CD4-positive, alpha-beta T cell treated with Interferon alpha-2 for 1 hour (primary cell): ENCODE measurements at places on chromosomes 7 and 10.

- no peak for DNase-seq
These were observed 75.3 kb upstream of the GDF10 start for GRCh38 chr10:47224546-47225218.

GRCh38 chr10:70334526-70335245, 47.7 kb downstream of the LRRC20 start:
- no peak for DNase-seq

DNA sequence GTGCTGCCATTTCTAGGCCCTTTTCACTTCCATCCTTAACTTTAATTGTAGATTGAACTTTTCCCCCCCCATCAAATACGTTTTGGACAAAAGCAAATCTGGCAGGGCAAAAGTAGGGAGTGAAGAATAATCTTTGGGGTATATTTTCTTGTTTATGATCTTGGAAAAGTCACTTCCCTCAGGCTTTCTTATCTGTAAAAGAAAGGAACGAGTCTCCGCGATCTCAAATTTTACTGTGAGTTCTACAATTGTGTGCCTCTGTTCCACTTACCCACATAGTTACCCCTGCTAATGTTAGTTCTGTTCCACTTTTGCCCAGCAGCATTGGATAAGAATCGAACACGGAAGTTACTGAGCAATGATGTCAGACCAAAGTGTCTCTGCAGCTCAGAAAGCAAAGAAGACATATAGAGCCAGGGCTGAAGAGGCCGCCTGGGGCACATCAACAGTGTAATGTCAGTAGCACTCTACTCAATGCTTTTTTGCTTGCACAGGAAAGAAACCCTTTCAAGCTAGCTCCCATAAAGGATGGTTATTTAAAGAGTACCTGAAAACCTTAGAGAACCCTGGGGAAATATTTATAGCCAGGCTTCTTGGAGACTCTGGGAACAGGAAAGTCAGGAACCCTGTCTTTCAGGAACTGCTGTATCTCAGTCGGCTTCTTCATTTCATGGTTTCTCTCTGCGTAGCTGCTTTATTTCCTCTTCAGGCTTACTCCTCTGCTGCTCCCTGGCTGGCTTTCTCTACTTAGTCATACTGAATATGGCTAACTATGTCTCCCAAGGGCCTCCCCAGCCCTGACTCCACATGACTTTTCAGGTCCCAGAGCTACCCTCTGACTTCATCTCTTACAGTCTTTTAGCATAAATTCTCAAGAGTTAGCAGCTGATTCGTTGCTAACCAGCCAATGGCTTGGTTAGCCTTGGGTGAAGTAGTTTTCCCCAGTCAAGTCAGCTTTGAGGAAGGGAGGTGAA, 123.7 kb upstream of the FAM3C start:
- DNase-seq: no peak

- no peak for DNase-seq
These were observed 94.9 kb downstream of the MET start for GRCh38 chr7:116766881-116767280.

DNA sequence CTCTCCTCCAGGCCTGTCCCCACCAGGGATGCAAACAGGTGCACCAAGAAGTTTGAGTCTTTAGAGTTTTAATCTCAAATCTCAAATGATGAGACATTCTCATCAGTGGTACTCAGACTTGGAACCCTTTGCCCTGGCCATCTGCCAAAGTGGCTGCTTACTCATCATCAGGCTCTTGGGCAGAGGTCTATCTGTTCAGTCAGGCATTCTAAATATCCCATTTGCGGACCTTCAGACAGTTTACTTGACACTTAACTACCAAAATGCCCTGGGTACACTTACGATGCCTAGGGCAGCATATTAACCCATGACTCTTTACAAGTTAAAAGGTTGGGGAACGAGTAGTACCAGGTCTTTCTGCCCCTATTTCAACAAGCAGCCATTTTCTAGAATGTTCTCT, 61.2 kb upstream of the YAE1 start:
- DNase-seq: no peak

DNA sequence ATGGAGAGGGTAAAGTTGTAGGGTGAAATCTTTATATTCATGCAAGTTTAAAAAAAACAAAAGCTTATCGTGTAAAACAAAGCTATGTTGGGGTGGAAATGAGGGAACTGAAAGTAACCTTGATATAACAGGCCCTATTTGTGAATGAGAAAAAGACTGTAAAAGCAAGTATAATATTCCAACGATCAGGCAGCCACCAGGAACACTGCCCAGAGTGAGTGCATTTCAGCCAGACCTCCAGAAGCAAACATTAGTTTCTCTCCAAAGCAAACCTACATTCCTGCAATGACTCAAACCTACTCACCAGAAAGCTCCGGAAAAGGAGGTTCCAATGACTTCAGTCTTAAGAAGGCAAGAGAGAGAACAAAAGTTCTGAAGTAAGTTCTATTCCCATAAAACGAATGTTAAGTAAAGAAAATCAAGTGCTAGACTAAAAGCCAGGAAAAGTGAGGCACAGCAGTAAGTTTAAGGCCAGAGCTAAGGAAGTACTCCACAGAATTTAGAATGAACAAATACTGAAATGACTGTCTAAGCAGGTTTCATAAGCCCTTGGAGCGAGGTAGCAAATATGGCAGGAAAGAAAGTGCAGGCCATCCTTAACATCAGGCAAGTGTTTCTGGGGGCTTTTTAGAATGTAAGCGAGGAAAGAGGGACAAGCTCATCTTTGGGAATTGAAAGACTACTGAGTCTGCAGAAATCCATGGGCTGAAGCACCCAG, 493.1 kb downstream of the XPNPEP1 start:
- no peak for DNase-seq

GRCh38 chr7:47812429-47813136, 135.7 kb downstream of the PKD1L1 start:
- no peak for DNase-seq

DNA sequence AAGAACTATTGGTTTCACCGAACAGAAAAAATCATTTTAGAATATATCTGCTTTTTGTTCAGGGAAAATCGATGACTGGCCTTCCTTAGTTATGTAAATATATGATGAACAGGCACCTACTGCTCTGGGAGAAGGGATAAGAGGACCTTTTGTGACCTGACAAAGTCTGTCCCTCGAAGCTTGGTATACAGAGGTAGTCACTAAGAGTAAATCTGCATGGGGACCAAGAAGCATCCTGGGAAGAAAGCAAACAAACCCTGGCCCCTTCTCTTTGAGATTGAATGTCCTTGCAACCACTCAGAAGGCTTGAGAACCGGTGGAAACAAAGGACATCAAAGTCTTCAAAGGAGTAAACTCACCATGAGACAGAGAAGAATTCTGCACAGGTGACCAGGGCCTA, 52.3 kb downstream of the SKIDA1 start:
- no peak for DNase-seq

DNA sequence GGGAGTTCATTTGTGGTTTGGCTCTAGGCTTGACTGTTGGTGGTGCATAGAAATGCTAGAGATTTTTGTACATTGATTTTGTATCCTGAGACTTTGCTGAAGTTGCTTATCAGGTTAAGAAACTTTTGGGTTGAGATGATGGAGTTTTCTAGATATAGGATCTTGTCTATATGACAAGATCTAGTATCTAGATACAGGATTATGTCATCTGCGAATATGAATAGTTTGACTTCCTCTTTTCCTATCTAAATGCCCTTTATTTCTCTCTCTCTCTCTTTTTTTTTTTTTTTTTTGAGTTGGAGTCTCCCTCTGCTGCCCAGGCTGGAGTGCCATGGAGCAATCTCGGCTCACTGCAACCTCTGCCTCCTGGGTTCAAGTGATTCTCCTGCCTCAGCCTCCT, 62.9 kb downstream of the MGAM2 start:
- DNase-seq: no peak

DNA sequence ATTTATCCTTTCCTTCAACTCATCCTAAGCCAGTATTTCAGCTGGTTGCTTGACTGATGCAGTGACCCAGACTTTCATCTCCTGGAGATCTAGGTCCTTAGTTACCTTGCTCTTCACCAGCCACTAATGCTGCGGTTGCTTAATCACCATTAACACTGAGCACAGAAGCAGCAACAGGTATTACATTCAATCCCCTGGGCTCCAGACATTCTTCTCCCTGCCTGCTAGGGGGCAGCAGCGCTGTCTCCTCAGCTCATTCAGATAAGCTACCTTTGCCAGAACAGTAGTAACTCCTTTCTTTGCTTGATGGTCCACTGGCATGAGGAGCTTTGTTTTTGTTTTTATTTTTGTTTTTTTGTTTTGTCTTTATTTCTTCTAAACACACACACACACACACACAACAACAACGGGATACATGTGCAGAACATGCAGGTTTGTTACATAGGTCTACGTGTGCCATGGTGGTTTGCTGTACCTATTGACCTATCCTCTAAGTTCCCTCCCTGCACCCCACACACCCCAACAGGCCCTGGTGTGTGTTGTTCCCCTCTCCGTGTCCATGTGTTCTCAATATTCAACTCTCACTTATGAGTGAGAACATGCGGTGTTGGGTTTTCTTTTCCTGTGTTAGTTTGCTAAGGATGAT, 1043.2 kb upstream of the C7orf33 start:
- DNase-seq: no peak

- DNase-seq: no peak
These were observed 387.5 kb downstream of the CCSER2 start for GRCh38 chr10:84715911-84716310.

- DNase-seq: no peak
These were observed 11.2 kb downstream of the MUC17 start for GRCh38 chr7:101031082-101031481.

GRCh38 chr7:120404042-120404441, 131.1 kb downstream of the KCND2 start:
- no peak for DNase-seq

GRCh38 chr10:114395366-114396022, 8.8 kb downstream of the AFAP1L2 start:
- no peak for DNase-seq

DNA sequence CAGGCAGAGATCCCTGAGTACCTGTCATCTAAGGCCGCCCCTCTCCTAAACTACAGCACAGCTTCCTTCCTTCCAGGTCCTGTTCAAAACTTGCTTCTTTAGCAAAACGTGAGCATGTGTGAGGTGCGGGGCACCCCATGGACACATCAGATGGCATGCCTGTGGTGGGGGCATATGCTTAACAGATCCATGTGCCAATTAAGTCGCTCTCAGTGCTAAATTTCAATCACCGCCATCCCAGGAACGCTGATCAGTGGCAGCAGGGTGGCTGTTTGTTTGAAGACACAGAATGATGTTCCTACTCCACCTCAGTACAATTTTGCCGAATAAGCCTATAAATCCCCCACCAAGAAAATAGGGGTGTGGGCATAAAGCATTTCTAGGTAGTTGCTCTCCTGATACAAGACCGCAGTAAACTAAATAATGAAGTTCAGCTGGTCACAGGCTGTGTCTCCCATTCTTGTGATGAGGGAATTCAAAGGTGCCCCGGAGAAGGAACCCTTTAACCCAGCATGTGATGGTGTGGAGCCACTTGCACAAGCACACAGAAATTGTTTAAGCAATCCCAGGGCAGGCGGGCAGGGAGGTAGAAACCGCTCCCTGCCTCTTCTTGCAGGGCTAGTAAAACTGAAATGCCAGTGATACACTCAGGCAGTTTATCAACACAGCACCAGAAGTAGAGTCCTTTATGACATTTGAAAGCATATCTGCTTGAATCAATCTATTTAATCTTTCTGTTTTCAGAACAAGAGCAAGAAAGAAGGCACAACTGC, 205.7 kb downstream of the SORCS1 start:
- no peak for DNase-seq

GRCh38 chr7:26378016-26378415, 86.4 kb downstream of the SNX10 start:
- DNase-seq: no peak

DNA sequence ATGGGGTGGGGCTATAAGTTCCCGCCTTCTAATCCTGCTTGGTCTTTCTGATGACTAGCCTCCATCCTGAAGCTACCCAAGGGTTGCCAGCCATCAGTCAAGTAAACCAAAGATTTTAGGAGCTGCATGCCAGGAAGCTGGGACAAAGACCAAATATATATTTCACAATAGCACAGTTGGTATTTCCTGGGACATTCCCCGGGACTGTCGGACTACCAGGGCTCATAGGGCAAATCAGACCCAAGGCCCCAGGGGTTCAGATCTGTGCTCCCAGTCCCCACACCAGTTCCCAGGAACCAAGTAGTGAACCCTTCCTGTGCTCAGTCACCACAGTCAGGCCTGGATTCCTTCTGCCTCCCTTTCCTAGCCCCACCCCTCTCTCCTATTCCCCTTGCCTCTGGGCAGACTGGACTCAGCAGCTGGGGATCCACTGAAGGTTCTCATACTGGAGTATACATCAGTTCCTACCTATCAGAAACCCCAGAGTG, 5.7 kb upstream of the CXCL12 start:
- DNase-seq: no peak

DNA sequence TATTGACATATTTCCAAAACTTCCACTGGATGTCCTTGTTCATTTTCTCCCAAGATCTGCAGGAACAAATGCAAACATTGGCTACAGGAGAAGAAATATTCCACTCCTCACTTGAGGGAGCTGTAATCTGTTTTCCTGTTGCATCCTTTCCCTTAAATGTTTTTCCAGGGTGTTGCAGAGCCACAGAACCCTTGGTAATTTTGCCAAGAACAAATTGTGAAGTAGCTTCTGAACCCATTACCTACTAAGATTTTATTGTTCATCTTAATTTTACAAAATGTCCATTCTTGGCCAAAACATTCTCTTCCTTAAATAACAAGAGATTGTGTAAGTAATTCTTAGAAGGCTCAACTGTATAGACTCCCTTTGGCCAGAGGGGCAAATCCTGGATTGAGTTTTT, 177.0 kb downstream of the GNAT3 start:
- no peak for DNase-seq

DNA sequence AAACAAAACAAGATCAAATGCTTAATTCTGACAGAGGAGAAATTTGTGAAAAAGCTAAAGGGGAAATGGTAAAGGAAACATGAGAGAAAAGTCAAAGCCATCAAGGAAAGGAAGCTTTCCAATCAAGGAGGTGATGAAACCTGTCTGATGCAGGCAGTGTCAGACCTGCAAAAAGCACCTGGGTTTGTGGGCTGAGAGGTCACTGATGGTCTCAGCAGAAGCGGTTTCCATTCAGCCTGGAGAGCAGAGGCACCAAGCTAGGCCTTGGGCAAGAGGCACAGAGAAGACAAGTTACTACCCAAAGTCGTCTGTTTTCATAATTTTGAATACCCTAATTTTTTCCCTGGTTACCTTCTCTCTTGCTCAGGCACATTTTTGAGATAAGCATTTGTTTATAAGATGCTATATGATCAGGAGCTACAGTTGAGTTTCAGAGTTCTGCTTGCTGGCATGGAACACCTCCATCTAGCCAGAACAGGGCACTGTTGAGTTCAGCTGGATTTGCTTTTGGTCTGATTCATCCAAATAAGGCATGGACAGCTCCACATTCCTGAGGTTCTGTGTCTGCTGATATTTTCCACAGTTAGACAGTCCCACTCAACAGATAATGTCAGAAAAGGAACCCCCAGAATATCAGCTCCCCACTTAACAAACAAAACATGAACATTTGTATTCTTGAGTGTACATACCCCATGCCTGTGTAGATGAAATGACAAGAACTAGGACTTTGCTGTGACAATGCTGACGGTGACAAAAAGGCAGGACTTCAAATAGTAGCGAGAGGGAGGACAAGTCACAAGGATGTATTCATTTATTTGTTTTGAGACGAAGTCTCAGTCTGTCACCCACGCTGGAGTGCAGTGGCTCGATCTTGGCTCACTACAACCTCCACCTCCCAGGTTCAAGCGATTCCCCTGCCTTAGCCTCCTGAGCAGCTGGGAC, 4.9 kb upstream of the PPIA start:
- DNase-seq: no peak

GRCh38 chr7:80870813-80871212, 48.0 kb downstream of the SEMA3C start:
- no peak for DNase-seq

GRCh38 chr7:40507166-40507565, 372.4 kb downstream of the SUGCT start:
- no peak for DNase-seq

- no peak for DNase-seq
These were observed 28.3 kb downstream of the CRCP start for GRCh38 chr7:66142996-66143395.
